ENCODE measurements at places on chromosomes 6 and 20.

- no peak for DNase-seq
Observed at GRCh38 chr6:26235302-26235670, 129.7 kb upstream of the BTN3A2 start.

GRCh38 chr20:14580418-14581074, 243.1 kb upstream of the FLRT3 start:
- DNase-seq = no peak

DNA sequence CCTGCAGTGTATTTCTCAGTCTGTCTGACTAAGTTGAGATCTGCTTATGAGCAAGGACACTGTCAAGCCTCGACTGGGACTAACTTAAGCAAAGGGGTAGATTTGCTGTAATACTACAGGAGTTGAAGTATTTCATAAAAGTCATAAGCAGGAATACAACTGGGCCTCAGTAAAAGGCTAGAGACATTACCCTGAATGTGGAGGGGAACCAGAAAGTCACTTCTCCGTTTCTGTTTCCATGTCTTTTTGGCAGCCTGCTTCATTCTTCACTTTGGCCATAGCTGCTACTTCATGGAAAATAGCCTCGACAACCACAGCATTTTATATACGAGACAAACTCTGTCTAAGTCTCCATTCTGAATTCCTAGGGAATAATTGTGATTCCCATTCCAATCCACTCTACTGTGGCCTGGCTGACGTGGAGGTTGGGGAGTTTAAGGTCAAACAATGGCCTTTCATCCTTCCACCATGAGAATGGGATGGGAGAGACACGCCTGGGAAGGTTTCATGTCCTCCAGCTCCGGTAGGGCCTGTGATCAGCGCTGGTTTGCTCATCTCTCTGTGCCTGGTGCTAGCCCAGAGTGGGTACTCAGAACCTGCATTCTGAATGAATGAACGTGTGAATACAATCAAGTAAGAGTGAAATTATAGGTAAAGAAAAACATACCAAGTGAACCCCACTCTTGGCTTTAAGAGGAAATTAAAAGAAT, 37.1 kb upstream of the DUSP22 start:
- DNase-seq = no peak

DNA sequence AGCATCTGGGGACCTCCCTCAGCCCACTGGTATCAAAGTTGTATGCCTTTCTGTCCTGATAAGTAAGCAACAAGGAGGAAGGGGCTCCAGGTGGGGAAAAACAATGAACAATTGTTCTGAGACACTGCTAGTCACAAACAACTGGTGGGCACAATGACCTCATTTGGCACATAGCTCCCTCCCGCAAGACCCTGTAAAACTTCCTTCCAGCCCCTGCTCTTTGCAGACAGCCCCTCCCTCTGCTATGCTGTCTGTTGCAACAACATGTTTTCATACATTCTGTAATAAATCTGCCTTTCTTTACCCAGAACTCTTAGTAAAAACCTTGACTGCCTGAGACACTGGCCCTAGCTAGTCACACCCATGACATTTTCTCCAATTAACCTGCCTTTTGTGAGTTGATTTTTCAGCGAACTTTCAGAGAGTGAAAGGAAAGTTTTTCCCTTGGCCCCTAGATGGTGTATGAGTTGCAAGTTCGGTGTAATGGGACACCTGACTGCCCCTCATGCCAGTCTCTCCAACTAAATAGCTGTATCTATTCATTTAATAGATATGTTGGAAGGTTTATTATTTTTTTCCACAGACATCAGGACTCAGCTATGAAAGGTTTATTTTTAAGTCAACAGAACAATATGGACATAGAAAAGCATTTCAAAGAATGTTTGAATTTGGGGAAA, 142.3 kb upstream of the SLC22A16 start:
- DNase-seq = no peak

DNA sequence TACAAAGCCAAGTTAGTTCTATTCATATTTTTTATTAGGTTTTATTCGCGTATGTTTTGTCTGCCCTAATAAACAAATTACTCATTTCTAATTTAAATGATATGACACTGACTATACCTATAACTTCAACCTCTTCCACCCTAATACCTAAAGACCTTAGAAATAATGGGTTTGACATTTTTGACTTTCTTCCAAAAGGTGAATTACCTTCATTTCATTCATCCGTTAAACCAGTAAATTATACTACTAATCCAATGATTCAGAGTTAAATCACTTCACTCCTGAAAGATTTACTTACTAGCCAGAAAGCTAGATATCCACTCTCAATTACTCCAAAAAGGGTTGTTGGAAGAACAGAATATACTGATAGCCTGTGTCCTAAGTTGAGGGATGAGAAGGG, 5.2 kb downstream of the MRPS10 start:
- no peak for DNase-seq

GRCh38 chr6:54503144-54503543, 194.9 kb downstream of the TINAG start:
- no peak for DNase-seq

- no peak for DNase-seq
Observed at GRCh38 chr6:90140683-90141082, 156.0 kb downstream of the BACH2 start.

- no peak for DNase-seq
Observed at GRCh38 chr6:106963544-106963943, 11.0 kb downstream of the CD24 start.

GRCh38 chr6:13830803-13831202, 16.4 kb upstream of the MCUR1 start:
- DNase-seq = no peak

DNA sequence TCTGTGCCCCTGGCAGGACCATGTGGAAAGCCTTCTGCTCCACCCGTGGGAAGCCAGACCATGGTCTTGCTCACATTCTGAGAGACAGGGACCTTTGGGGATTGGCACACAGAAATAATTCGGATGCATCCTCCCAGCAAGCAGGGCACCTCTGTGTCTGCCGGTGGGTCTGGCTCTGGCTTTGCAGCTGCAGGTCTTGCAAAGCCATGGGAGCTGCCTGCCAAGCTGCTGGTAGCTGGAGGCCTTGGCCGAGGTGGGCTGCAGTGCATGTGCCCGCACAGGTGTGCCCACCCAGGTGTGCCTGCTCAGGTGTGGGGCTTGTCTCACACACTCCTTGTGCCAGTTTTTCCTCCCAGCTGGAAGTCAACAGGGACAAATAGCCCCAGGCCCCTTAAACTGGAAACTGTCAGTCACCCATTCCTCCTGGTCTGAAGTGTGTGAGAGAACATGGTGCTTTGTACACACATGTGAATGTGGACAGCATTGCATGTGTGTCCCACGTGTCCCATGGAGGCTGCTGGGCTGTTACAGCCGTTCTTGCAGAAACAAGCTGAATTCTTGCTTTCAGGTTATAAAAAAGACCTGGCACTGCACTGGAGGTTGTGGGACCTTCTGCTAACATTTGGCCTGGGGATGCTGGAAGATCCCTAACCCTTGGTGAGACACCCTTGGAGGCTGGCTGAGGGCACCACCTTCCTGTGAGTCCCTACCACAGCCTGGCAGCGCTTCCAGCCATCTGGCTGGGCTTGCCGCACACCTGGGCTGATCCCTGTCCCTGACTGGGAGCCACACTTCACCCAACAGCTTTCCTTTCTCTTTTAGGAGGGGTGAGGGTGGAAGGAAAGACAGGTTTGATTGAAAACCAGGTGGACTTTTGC, 54.9 kb upstream of the SMOC2 start:
- DNase-seq = peak; percentile 56

- no peak for DNase-seq
Observed at GRCh38 chr6:116221067-116221466, 32.8 kb downstream of the TSPYL4 start.

- DNase-seq = no peak
Observed at GRCh38 chr20:48184229-48184628, 398.9 kb upstream of the SULF2 start.

DNA sequence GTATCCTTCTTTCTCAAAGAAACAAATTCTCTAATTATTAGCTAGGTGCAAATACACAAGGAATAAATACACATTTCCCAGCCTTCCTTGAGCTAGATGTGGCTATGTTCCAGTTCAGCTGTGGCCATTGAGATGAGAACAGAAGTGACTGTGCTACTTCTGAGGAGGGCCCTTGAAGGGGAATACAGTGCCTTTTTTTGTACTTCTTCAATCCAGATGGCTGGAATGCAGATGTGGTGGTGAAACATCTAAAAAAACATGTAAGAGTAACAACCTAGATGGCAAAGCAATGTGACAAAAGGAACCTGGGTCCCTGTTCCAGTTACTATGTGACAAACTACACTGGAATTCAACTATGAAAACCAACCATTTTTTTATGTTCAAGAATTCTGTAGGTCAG, 115.4 kb upstream of the DST start:
- DNase-seq = no peak

- DNase-seq = no peak
Observed at GRCh38 chr6:81714684-81715083, 37.8 kb downstream of the TENT5A start.

DNA sequence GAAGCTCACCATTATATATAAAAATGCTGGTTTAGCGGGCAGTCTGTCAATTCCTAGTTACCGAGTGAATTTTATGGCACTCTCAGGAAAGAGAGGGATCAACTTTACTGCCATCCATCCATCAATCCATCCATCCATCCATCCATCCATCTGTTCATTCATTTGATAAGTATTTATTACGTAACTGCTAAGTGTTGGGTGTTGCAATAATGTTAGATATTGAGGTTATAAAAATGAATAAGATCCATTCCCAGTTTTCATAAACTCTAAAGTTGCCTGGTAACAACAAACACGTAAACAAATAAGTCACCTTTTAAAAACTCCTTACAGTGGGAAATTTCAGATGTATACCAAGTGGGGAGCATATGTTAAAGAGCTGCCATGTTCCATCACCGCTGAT, 36.8 kb downstream of the SASH1 start:
- no peak for DNase-seq

DNA sequence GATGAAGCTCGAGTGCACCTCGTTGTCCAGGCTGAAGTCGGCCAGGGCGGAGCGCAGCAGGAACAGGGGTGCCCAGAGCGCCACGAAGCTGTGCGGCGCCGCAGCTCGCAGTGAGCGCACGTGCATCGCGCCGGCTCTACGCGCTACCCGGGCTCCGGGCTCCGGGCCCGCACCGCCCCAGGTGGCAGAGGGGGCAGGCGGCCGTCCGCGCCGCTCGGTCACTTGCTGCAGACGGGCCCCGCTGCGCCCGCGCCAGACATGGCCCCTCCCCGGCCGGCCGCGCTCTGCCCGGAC, 497 bp downstream of the BMP7 start:
- no peak for DNase-seq
